ENCODE measurements at places on chromosomes 6 and 20.
A peak's percentile ranks its signal among the peaks of the same experiment; 100 is the strongest.

DNA sequence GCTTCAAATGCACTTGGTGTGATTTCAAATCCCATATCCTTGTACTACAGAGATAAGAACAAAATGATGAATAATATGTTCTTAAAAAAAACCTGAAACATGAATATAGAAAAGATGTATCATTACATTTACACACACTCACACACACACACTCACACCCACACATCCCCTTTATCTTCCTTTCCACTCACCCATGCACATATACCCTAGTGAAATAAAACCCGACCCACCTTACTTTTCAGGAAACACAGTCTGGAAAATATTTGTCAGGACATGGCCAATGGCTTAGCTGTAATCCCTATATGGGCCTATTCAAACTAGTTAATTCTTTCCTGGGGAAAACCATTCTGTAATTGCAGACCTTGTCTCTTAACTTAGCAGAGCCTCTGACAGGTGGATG lies 60.8 kb upstream of the EDN1 start:
- DNase-seq, result peak; percentile 26

DNA sequence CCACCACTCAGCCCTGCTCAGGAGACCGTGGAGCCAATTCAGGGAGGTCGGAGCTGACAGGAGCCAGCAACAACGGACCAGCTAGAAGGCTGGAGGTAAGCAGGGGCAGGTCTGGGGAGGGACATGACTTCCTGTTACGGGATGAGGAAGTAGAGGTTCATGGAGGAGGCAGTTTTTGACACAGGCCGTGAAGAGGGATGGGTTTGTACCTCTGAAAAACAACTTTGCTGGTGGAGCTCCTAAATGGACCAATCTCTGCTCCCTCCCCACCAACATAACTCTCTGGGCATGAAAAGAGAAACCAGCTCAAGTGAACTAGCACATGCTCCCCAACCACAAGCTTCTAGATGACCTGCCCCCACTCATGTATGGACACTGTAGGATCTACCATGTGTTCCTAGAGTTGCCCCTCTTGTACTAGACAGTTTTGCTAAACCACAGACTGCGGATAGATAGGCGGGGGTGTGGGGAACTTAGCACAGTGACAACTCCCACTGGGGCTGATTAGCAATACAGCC lies 31.4 kb downstream of the RALGAPA2 start:
- DNase-seq, result no peak

- no peak for DNase-seq
Measured at GRCh38 chr20:51612896-51613295, 70.4 kb upstream of the NFATC2 start.

GRCh38 chr20:63864545-63864977 lies 509 bp upstream of the TPD52L2 start:
- DNase-seq, result no peak

- DNase-seq, result no peak
Measured at GRCh38 chr20:9068841-9069663, at the start of gene PLCB4. Gene PLCB4 (plus strand): TSS chr20:9069087. CDS start chr20:9307815, 238,728 bp downstream.

DNA sequence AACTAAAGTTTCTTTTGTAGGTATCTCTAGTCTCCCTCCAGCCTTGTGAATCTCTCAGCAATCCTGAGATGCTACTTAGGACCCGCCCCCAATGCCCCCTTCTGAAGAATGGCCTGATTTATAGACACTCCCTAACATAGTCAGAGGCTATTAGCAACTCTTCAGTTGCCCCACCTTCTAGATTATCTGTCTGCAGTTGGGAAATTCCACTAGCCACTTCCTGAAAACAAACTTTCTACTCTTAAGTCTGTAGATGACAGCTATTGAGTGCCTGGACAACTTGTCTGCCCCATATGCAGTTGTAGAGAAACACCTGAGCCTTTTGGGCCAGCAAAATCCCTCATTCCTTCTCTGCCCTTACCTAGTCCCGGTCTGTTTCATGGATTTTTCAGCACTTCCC lies 188.2 kb upstream of the PREP start:
- no peak for DNase-seq

- no peak for DNase-seq
Measured at GRCh38 chr6:6581054-6581453, 7.5 kb upstream of the LY86 start.

DNA sequence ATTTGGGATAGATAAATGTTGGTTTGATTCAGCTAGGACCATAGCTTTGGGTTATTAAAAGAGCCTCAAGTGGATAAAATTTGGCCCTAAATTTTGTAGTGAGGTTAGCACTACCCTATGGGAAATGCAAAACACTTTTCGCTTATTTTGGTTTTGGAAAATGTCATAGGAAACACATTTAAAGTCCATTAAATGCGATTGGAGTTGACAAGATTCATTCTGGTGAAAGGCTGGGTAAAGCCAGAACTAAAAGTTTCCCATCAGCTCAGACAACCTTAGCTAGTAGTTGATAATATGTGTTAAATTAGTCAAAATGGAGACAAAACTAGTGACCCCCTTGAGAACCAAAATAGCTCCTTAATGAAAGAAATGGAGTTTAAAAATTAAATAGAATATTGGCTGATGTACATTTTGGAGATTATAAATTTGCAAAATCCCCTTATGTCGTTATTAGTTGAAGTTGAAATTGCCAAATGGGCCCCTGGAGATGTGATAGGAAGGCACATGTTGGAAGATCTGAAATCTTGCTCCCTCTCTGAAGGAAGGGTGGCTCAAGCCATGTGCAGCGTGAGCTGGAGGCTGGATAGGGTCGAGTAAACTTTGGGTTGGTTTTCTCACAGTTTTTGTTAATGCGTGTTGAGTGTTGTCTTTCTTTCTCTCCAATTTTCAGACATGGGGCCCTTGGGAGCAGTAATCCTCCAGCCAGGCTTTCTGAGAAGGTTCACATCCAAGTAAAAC lies 72.8 kb downstream of the CD83 start:
- no peak for DNase-seq

DNA sequence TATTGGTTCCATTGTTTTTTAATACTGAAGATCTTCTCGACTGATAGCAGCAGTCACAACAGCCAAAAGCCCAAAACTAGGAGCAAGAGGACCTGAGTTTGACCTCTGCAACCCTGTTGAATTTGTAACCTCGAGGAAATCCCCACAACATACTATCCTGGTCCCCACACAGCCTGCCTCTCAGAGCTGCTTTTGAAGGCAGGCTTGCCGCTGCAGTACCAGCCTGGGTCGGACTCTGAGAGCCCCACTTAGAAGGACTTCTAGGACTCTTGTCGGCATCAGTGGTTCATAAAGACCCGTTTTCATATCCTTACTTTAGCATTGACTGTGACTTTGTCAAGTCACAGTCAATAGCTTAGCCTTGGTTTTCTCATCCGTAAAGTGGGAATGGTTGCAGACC lies 49.3 kb downstream of the EBF4 start:
- no peak for DNase-seq

GRCh38 chr20:31508517-31509244 lies 5.6 kb upstream of the HM13 start:
- DNase-seq, result no peak

GRCh38 chr20:35319871-35320197 lies 27.6 kb upstream of the FAM83C start:
- no peak for DNase-seq

DNA sequence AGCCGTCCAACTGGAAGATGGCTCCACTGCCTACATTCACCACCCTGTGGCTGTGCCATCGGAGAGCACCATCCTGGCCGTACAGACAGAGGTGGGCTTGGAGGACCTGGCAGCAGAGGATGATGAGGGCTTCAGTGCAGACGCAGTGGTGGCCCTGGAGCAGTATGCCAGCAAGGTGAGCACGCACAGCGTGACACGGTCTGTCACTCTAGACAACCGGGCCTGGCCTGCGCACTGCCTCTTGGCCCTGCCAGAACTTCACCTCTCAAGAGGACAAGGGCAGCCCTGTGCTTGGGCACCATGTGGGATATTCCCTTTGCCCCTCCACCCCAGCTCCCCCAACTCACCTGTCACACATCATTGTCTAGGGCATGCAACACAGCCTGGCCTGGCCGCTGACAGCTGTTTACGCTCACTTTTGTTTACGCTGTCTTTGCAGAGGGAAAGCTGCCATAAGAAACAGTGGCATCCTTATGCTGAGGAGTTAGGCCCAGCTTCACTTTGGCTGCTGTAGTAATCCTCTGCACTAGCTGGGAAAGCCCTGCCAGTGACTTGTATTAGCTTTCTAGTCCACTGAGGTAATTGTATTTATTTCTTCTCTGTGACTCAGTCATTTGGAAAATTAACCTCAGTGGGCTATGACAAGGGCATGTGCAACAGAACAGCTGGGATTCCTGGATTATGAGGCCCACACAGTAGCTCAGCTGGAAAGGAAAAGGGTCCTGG lies 9.8 kb upstream of the DEF6 start:
- DNase-seq, result no peak

- no peak for DNase-seq
Measured at GRCh38 chr6:82833481-82833880, 232.2 kb downstream of the UBE3D start.
